ENCODE measurements at places on chromosomes 2 and 18.

DNA sequence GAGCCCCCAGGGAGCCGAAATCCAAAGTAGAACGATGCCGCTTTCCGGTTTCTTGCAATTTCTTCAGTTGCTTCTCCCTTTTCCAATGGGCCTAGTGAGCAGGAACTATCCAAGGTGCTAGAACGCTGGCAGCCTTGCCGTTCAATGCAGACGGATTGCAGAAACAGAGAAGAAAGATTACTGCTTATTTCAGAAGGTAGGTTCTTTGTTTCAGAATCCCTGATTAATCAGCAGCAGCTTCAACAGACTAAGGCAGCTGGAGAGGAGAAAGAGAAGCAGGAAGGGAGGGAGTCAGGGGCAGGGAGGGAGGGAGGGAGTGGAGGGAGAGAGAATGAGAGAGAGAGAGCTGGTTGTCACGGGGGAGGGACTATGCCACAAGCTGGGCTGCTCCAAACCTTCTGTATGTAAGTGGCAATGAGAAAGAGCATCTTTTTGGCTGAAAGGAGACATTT lies 576 bp downstream of the NYAP2 start:
- no peak for DNase-seq

DNA sequence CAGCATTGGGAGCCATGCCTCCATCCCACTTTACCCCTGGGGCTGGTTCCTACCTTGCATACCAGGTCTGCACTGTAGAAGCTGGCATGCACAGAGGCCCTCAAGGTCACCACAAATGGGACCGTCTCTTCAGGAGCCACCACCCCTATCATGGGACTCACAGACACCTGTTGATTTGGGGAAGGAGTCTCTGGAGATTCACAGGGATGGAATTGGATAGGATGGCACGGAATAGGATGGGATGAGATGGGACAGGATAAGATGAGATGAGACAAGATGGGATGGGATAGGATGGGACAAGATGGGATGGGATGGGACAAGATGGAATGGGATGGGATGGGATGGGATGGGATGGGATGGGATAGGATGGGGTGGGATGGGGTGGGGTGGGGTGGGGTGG lies 16.1 kb upstream of the CRYBA2 start:
- no peak for DNase-seq

GRCh38 chr2:240013343-240013742 lies 11.8 kb downstream of the NDUFA10 start:
- DNase-seq: no peak

- DNase-seq: no peak
Measured at GRCh38 chr2:191933307-191934105, 86.6 kb upstream of the CAVIN2 start.

- DNase-seq: no peak
Measured at GRCh38 chr2:105387225-105387624, 11.6 kb downstream of the FHL2 start.

- no peak for DNase-seq
Measured at GRCh38 chr2:60459851-60460250, 93.6 kb downstream of the BCL11A start.

DNA sequence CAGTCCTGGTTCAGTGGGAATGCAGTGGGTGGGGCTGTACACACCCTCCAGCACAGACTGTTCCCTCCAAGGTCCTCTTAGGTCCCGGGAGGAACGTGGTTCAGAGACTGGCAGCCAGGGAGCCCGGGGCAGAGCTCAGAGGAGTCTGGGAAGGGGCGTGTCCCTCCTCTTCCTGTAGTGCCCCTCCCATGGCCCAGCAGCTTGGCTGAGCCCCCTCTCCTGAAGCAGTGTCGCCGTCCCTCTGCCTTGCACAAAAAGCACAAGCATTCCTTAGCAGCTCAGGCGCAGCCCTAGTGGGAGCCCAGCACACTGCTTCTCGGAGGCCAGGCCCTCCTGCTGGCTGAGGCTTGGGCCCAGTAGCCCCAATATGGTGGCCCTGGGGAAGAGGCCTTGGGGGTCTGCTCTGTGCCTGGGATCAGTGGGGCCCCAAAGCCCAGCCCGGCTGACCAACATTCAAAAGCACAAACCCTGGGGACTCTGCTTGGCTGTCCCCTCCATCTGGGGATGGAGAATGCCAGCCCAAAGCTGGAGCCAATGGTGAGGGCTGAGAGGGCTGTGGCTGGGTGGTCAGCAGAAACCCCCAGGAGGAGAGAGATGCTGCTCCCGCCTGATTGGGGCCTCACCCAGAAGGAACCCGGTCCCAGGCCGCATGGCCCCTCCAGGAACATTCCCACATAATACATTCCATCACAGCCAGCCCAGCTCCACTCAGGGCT lies 17.5 kb upstream of the FAHD2A start:
- DNase-seq: no peak

GRCh38 chr2:8477552-8478470 lies 204.0 kb upstream of the ID2 start:
- DNase-seq: peak; percentile 53

DNA sequence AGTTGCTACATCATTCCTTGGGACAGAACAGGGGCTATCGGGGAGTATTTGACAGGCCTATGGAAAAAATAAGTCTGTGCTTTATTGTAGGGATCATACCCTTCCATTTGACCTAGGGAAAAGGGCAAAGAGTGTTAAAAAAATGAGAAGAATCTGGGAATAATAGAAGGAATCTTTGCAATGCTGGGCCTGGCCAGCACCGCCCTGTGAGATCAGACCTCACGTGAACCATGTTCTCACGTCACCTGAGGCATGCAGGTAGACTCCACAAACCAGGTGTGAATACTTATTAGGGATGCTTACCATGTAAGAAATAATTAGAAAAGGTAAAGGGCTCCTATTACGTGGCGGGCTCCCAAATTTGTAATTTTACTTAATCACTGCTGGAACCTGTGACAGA lies 177.5 kb upstream of the GATA6 start:
- no peak for DNase-seq

DNA sequence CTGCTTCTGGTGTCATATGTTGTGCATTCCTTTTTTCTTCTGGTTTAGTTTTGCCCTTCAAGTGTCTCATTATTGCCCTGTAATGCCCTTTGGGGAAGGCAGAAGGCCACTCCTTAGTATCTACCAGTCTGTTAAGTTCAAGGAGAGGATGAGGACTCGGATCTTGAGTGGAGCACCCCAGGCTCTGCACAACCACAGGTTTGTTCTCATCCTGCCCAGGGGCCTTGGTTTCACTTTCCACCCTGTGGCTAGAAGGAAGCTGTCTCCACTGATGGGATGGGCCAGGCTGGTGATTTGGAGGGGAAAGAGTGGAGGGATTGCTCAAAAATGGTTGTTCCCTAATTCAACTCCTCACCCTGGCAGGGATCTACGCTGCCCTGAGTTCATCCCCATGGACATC lies 30.2 kb upstream of the RAB11FIP5 start:
- no peak for DNase-seq

DNA sequence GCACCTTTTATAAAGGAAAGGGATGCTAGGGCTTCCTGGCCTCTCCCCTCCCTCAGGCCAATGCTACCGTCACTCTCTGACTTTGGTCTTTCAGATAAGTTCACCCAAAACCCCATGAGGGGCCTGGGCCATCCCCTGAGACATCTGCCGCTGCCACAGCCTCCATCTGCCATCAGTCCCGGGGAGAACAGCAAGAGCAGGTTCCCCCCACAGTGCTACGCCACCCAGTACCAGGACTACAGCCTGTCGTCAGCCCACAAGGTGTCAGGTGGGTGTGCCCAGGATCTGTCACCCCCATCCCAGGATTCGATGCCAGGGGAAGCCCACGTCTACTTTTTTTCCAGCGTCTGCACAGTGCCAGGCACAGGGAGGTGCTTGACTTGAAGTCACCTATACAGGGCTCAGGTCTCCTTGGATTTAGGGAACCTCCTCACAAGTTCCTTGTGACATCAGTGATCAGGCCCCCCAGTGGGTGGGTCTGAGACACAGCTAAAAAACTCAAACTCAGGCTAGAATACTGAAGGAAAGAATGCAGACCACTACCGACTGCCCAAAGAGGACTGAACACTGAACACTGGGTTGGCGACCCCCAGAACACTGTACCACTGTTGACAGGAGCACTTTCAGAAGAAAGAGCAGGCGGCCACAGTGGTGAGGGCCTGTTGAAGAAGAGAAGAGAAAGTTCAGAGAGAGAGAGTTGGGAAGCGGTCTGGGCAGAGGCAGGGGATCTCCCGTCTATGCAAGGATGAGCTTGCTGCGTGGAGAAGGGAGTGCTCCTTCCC lies 85.3 kb downstream of the EPAS1 start:
- DNase-seq: no peak

DNA sequence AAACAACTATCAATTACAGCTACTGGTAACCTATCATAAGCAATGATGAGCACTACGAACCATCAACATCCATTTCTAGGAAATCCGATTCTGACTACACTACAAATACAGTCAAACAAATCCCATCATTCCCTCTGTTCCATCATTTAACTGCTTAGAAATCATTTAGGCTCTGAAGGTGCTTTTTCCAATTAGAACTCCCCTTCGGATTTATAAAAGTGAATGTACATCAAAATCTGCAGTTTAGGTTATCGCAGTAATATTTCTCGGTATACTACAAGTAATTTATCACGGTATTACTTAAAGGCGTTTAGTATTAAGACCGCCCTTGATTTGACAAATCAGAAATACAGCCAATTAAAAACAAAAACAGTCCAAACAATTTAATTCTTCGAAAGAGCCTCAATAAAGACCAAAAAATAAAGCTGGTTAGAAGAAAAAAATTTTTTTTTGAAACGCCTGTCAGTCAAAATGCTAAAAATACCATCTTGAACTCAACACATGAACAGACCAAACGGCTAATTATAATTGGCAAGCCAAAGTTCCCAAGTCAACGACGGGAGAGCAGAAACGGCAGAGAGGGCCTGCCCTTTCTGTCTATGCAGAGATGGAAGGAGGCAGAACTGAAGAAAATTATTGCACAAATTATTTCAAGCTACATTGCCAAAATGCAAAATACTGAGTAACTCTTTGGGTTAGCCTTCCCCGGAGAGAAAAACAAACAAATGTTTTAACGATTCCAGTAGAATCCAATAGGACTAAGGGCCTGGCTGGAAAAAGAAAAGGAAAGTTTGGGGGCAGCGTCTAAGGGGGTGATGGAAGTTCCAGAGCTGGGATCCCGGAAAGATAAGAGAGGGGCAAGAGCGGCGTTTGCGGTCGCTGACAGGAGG lies 1.2 kb downstream of the VPS54 start:
- DNase-seq: no peak

GRCh38 chr2:224994242-224994823 lies 47.9 kb downstream of the DOCK10 start:
- no peak for DNase-seq

DNA sequence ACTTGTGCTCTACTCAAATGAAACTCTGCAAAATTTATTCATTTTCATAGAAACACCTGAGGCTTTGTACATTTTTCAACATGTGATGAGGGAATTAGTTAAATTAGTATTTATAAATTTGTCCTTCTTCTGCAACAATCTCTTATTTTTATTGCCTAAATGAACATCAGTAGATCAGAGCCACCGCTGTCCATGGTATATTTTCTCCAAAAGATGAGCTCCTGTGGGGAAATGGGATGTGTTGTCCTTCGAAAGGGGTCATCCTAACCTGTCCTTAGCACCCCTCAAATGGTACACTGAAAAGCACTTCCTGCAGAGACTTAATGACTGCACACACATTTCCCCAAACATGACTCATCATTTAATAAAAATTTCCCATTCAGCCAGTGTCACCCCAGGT lies 714.6 kb downstream of the MBD2 start:
- no peak for DNase-seq

DNA sequence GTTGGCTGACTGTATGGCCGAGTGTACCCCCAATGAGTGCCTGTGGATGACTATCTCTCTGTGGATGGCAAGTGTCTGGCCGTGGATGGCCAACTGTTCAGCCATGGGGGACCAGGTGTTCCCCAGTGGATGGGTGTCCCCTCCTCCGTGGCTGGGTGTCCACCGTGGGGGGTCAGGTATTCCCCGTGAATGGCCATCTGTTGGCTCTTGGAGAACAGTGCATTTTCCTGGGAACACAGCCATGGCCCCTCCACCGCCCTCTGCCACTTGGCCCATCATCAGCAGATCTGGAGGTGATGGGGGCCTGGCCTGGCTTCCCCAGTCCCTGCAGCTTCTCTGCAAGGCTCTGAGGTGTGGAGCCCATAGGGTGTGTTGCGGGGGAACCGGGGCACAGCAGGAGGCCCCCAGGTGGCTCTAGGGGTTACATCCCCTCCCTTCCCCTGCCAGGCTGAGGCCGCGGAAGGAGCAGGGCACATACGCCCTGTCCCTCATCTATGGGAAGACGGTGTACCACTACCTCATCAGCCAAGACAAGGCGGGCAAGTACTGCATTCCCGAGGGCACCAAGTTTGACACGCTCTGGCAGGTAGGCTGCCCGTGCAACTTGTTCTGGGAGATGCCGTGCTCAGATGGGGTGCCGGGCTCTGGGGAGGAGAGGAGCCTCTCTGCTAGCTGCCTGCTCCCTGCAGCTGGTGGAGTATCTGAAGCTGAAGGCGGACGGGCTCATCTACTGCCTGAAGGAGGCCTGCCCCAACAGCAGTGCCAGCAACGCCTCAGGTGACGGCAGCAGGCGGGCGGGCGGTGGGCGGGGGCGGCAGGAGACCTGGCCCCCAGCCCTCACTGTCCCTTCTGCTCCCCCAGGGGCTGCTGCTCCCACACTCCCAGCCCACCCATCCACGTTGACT lies 19.3 kb downstream of the ZAP70 start:
- DNase-seq: no peak

DNA sequence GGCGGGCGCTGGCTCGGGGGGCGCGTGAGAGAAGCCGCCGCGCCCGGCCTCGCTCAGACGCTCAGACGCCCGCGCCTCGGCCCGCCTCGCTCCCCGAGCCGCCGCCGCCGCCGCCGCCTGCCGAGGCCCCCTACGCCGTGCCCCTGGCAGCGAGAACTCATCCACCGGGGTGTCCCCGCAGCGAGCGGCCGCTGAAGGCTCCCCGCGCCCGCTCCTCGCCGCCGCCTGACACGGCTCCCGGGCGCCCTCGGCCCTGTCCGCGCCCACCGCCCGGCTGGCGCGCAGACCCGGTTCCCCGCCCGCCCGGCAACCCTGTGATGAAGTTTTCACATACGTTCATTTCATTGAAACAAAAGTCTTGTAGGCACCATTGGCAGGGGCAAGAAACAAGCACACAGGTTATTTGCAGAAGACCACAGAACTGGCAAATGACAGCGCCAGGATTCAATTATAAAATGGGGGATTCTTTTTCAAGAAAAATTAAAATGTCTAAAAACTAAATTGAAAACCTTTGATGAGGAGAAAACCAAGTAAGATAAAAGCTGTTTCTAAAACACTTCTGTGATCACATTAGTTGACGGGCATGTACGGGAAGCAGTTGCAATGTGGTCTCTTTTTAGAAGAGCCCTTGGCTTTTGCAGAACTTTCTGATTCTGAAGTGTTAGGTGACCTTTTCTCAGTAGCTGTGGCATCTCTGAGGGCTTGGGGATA lies 50.5 kb upstream of the TUBA3D start:
- no peak for DNase-seq

GRCh38 chr2:113167962-113168340 lies 5.8 kb upstream of the PSD4 start:
- DNase-seq: no peak
